ENCODE measurements at places on chromosomes 3 and 15. TPM values are rescaled to one million over a fixed set of nuclear protein-coding genes. Genes with fewer than 3 reads are reported as not detected.
A peak's percentile ranks its signal among the peaks of the same experiment; 100 is the strongest.

Gene SEMA5B
- 0.93 TPM for total RNA-seq

Gene DAPK2
- total RNA-seq, result 2.1 TPM

Gene DUOXA2
- not detected for total RNA-seq

Gene SHC4
- 6.2 TPM for total RNA-seq

DNA sequence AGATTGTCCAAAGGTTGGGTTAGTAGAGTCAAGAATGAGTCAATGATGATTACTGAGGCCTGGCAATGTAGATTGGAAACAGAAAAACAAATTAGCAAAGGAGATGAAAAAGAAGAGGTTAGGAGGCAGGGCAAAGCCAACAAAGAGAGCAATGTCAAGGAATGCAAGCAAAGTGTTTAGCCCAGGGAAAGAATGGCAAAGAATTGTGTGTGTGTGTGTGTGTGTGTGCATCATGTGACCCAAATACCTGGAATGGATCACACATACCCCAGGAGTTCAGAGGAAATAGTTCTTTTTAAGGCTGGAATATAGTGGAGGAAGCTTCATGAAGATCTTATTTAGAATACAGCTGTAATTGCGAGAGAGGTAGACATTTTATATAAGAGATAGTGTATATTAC is 831.7 kb upstream of the ARPP21 start:
- DNase-seq, result no peak

DNA sequence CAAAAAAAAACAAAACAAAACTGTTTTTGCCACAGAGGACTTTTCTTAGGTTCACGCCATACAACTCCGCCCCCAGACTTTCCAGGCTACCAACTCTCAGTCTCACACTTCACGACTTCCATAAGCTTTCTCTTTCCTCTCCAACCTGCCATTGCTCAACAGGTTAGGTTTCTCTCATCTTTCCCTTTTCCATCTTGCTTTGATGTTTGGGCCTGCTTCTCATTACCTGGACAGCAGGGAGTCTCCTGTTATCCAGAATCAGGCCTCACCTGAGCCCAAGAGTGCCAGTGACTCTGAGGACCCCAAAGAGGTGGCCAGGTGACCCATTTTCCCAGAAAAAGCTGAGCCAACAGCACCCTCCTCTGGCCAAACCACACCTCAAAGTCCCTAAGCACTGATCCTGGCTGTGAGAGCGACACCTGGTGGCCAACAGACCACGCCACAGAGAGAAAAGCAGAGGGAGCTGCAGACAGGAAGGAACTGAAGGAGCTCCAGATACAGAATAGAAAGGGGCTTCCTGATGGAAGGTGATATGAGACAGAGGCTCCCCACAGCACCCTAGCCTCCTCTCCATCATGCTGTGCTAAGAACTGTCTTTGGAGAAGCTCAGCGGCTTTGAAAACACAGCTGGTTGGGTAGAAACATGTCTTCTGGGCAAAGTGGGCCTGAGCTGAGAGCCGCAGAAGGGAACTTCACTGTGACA is 4.0 kb downstream of the CCDC51 start:
- peak; percentile 95 for DNase-seq

DNA sequence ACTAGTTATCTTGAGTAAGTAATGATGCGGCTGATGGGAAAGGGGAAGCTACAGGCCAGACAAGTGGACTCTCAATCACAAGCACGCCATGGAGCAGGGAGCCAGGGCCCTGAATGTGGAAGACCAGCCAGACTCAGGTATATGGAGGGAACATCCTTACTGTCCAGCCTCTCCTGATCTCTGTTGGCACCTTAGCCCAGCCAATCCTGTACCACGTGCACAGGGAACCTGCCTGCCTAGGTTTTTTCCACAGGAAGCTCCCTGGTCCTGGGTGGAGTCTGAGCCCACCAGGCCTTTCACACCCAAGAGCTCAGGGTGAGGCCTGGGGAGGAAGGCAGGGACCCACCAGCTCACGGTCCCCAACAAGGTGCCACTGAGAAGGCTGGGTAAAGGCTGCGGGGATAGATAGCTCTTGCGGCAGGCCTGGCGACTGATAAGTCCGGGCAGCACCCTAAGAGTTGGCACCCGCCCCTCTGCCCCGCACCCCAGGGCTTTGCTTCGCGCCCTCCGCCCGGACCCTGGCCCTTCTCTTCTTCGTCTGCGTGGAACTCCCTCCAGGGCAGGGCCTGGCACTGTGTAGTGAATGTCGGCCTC is 933 bp upstream of the APEH start:
- no peak for DNase-seq

GRCh38 chr15:39426552-39427532 is 154.0 kb upstream of the THBS1 start:
- peak; percentile 92 for DNase-seq

DNA sequence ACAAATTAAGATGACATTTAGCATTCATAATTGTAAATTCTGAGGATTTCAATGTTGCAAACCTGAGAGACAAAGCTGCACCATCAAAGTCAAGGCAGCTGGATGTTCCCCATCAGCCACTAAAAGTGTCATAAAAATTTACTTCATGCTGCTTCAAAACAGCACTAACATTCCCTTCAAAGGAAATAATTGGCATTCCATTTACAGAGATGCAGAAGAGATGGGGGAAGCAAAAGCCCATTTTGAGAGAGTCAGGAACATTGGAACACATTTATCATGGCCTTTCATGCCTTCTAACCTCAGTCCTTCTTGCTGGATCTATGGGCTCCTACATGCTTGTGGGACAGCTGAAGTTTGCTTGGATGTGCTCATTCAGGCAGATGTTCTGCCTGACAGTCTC is 6.4 kb upstream of the TMEM158 start:
- no peak for DNase-seq

DNA sequence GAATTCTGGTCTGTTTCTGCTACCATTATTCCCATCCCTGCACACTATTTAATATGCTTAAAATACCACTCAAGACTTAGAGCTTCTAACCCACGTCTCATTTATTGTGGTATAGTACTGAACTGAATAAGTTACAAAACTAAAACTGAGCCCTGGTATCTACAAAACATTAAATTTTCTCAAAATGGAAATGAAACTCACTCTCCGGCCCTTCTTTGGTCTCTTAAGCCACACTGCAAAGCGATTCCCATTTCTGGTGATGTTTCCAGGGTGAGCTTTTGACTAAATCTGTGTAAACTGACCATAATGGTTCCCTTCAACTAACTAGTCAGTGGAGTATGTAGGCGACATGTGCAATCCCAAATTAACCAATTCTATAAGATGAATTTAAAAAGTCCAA is 18.6 kb downstream of the KPNA4 start:
- no peak for DNase-seq

- no peak for DNase-seq
Observed at GRCh38 chr3:119524931-119525662, 26.8 kb downstream of the TIMMDC1 start.

- no peak for DNase-seq
Observed at GRCh38 chr3:140570602-140571001, 107.3 kb upstream of the TRIM42 start.

DNA sequence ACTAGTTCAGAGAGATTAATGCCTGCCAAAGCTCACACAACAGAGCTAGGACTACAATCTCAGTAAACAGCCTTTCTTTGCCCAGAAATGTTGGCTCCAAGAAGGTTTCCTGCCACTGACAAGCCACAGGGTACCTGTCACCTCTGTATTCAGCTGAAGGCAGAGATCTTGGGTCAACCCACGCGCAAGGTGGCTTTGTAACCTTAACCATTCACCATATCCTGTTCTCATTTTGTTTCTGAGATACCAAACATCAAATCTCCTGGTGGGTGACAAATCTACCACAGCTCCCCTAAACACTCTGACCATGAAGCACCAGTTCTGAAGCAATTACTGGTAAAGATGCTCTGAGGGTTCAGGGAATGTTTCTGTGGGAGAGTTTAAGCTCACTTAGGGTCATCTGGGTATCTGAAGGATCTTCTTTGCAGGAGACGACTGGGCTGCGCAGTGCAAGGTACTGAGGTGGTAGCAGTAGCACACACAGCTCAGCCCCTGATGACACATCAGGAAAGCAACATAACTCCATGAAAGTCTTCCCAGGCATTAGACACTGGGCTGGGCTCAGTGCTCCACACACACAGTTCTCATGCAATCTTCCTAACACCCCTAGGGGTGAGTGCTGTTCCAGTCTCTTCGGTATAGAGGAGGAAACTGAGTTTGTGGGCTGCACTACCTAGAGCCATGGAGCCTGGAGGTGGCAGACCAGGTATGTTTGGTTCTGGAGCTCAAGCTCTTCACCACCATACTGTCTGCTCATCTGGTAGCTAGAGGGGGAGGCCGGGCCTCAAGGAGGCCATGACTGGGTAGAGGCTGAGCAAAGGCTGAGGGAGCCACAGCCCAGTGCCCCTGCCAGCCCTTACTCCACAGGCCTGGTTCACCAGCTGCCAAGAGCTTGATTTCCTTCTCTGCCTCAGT is 7.7 kb downstream of the CXCR6 start:
- DNase-seq, result no peak

GRCh38 chr15:98649472-98650416 is 1.4 kb downstream of the IGF1R start:
- peak; percentile 87 for DNase-seq

- no peak for DNase-seq
Observed at GRCh38 chr3:46462111-46462510, 2.6 kb downstream of the LTF start.

GRCh38 chr3:44659434-44659833 is 10.9 kb downstream of the ZNF35 start:
- no peak for DNase-seq

Measured in posterior vena cava (tissue), 2 donors.